GM03348 (cell line): ENCODE measurements at places on chromosomes 3 and 15.

DNA sequence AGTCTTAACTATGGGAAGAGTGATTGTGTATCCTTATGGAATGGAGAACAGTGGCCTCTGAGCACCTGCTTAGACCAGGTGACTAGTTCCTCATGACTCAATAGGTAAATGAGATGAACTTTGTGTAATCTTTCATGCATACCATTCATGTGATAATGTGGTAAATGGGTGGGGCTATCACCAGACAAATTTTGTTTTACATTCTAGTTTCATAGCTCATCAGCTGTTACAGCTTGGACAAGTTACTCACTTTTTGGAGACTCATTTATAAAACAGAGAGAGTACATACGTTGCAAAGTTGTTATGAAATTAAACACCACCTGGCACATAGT, 103.7 kb upstream of the TGFBR2 start:
- peak; percentile 11 for DNase-seq

DNA sequence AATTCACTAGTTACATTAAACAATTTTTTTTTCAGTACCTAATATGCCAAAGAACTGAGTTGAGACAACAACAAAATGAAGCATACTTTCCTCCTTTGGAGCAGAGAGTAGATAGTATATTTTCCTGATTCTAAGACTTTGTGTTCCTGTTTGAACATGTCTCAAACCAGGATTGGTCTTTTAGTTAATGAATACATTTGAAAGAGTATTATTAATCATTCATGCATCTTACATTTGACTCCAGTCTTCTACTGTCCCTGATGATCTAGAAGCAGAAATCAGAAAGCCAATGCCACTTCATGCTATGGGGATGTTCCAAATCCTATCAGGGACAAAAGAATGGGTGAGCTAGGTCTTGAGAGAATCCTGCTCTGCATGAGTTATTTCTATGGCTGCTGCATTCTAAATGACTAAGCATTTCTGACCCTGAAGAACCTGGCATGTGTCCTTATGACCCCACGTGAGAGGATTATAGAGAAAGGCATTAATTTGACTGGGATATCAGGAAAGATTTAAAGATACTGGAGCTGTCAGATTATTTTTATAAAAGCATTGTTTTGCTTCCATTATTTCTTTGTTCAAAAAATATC, 32.9 kb upstream of the MBNL1 start:
- DNase-seq = no peak

GRCh38 chr3:123423031-123423430, 25.9 kb downstream of the ADCY5 start:
- DNase-seq = no peak

DNA sequence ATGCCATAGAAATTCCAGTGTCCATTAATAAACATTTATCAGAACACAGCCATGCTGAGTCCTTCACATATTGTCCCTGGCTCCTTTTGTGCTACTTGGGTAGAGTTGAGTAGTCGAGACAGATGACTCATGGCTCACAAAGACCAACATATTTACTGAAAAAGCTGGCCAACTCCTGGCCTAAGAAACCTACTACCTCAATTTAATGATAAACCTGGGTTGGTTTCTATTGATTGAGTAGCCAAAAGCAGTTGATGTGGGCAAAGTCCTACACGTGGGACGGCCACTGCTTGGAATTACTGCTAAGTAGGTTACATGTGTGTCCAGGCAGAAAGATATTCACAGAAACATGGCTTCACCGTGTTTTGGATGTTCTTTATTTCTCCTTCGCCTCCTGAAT, 402.2 kb downstream of the NR2F2 start:
- DNase-seq = no peak

GRCh38 chr3:161274691-161275298, 53.7 kb downstream of the NMD3 start:
- DNase-seq = peak; percentile 50

DNA sequence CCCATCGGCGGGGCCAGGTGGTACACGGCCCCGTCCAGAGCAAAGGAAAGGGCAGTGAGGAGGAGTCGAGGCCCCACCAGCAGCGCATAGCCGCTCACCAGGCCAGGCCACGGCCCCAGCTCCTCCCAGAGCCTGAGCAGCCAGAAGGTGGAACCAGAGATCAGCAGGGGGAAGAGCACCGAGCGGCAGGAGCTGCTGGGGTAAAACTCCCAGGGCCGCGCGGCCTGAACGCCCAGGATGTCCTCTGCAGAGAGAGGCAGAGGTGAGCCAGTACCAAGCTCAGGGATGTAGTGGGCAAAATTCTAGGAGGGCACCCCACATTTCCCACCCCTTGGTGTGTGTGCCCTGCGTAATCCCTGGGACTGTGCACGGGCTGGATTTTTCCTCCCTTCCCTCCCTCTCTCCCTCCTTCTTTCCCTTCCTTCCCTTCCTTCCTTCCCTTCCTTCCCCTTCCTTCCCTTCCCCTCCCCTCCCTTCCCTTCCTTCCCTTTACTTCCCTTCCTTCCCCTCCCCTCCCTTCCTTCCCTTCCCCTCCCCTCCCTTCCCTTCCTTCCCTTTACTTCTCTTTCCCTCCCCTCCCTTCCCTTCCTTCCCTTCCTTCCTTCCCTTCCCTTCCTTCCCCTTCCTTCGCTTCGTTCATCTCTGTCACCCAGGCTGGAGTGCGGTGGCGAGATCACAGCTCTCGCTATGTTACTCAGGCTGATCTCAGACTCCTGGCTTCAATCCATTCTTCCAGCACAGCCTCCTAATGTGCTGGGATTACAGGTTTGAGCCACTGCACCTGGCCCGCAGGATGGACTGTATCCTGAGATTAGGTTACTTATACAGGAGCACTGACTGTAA, 6.3 kb upstream of the NCBP2 start:
- peak; percentile 22 for DNase-seq

DNA sequence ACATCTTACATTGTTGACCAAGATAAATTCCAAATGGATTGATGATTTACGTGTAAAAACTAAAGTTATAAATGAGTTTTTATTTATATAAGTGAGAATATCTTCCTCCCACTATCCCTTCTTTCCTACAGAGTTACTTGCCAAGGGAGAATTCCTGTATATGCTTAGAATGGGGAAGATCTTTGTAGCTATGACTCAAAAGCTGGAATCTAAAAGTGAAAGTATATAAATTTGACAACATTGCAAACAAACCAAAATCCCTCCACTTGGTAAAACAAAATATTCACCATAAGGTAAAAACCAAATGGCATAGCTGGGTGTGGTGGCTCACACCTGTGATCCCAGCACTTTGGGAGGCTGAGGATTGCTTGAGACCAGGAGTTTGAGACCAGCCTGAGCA, 52.7 kb upstream of the GCNT3 start:
- DNase-seq = peak; percentile 10

DNA sequence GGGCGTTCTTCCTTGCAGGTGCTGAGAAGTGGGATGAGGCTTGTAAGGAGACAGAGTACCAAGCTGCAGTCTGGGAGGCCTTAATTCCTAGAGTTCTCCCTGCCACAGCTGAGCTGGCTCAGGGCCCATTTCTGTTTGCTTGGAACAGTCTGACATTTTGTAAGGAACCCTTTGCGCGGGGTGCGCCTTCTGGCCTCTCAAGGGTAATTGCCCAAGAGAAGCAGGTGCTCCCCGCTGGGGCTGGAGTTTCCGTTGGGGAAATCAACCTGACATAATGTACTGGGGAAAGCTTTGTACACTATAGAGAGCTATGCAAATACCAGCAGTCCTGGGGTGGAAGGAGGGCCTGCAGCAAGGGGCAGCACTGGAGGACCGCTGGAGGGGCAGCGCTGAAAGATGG, 83.6 kb downstream of the HMG20A start:
- DNase-seq = no peak

DNA sequence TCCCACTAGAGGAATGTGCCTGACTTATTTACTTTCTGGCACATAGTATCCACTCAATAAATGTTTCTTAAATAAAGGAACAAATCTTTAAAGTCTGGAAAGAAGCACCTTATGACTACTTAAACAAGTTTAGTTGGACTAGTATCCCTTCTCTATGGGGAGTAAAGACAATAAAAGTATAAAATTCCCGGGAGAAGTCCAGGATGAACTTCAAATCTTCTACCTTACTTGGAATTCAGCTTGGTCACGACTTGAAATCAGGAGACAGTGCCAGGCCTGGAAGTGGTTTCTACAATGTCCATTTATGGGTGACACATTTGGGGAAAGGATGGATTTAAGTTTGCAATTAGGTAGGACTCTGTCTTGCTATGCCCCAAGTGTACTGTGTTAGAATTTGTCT, 196.5 kb downstream of the NR1D2 start:
- DNase-seq = no peak

DNA sequence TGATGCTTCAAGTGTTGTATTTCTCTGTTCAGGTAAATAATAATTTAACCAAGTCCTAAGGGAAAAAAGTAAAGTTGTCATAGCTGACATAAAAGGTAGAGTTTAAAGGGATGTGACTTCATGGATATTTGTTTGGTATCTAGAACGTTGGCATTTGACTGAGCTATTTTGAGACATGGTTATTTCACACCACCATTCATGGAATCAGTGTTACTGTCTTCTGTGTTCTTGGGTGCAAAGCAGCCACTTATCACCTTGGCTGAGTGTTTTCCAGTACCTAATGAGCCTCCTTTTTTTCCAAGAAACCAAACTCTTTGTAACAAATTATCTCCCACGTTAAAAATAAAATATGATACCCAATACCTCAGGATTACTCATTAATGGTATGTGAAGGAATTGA, 155.8 kb downstream of the GHSR start:
- DNase-seq = no peak

GRCh38 chr15:40845036-40845435, 1.2 kb downstream of the SPINT1 start:
- DNase-seq = no peak

GRCh38 chr3:129058441-129059200, 2.0 kb upstream of the GP9 start:
- no peak for DNase-seq

DNA sequence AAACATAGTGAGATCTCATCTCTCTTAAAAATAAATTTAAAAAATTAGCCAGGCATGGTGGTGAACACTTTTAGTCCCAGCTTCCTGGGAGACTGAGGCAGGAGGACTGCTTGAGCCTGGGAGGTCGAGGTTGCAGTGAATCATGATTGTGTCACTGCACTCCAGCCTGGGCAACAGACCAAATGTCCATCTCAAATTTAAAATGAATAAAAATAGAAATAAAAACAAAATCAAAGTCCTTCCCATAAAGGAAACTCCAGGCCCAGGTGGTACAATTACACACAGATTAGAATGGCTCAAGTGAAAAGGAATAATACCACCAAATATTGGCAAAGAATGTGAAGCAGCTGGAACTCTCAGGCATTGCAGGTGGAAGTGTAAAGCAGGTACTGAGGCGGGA, 19.3 kb upstream of the ATP10A start:
- DNase-seq = no peak

DNA sequence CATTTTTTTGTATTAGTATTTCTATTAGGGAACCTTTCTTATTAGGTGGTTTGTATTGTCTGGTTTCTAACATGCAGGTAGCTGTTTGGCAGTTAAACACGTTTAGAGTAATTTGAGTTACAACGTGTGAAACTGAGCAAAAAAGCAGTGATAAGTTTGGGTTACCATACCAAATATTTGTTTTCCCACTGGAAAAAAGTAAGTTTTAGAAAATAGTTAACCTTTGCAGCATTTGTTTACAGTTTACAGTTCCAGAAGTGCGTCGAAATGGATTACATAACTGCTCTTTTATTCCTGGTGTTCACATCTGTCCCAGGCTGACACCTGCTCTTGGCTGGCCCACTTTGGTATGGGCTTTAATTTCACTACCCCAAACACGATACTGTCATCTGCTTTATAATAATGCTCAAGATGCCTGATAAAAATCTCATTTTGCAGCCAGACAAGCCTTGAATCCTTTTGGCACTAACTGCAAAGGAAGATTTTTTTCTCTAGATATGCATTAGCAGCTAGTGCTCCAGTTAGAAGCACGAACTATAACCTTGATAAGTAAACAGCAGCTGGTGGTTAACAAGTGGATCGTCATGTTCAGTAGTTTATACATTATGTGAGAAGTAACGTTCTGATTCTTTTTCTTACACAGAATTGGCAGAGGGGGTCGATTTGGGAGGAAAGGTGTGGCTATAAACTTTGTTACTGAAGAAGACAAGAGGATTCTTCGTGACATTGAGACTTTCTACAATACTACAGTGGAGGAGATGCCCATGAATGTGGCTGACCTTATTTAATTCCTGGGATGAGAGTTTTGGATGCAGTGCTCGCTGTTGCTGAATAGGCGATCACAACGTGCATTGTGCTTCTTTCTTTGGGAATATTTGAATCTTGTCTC, 5.3 kb downstream of the EIF4A2 start:
- no peak for DNase-seq

DNA sequence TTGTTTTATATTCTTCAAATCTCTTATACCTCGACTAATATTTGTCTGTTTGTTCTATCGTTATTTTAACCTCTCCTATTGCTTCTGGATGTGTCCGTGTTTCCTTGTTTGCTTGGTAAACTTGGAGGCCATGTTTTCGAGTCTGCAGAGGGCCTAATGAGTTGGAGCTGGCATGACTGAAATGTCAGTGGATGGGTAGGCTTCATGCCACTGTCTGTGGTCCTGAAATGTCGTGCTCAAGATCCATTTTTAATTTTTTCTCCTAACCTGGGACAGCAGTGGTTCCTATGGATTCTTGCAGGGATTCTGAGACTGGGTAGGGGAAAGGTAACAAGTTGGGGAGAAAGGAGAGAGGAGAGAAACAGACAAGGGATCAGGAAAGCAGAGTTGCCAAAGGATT, 18.8 kb upstream of the GASK1A start:
- peak; percentile 14 for DNase-seq

GRCh38 chr15:73682600-73683090, 1.5 kb upstream of the CD276 start:
- DNase-seq = no peak

DNA sequence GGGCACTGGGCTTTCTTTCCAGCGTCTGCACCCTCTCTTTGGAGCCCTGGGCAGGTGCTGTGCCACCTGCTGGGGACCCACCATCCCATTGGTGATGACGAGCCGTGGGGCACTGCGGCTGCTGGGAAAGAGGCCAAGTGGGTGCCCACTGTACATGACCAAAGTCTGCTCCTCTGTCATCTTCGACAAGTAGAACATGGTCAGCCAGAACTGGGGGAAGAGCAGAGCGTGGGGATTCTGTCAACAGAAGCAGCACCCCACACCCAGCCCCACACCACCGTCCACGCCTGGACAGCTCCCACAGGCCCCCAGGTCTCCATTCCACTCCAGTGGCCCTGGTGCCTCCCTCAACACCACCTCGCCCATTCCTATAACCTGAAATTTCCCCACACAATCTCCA, 9.7 kb downstream of the UROC1 start:
- no peak for DNase-seq

- DNase-seq = no peak
These were observed 44.3 kb downstream of the P2RY1 start for GRCh38 chr3:152879130-152879789.

GRCh38 chr3:27521179-27521871, 37.1 kb upstream of the SLC4A7 start:
- peak; percentile 75 for DNase-seq

GRCh38 chr3:22843854-22844253, 359.3 kb upstream of the UBE2E2 start:
- DNase-seq = no peak
